Ovary (tissue), 10 donors: ENCODE measurements at places on chromosomes 5 and 9.

- DNase-seq: no peak
Measured at GRCh38 chr5:14357851-14358250, 214.7 kb downstream of the TRIO start.

GRCh38 chr5:4188704-4189103 lies 593.1 kb downstream of the IRX1 start:
- no peak for DNase-seq

GRCh38 chr5:56377573-56377972 lies 144.4 kb upstream of the ANKRD55 start:
- DNase-seq: no peak

GRCh38 chr5:123429993-123430392 lies 6.8 kb upstream of the CEP120 start:
- no peak for DNase-seq

DNA sequence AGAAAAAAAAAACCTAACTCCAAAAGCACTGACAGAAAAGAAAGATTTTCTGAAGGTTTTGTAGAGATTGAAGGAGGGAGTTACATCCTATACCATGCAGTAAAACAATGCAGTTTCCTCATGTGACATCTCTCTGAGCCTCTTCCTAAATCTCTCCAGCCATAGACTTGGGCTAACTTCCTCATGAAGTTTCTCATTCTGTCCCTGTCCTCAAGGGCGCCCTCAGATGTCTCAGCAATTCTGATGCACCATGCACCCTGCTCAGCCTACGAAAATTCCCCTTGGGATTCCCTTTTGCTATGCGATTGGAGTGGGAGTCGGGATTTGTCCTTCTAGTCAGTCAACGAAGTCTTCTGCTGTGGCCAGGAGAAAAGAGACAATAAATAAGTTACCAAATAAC lies 68.9 kb downstream of the FAT2 start:
- no peak for DNase-seq

GRCh38 chr9:110334871-110335270 lies 2.8 kb downstream of the TXNDC8 start:
- no peak for DNase-seq

- peak; percentile 52 for DNase-seq
Measured at GRCh38 chr5:35182910-35183535, 47.3 kb downstream of the PRLR start.

GRCh38 chr5:13658761-13659160 lies 285.7 kb downstream of the DNAH5 start:
- DNase-seq: no peak

- no peak for DNase-seq
Measured at GRCh38 chr5:133603711-133604110, 8.6 kb downstream of the FSTL4 start.

GRCh38 chr9:69946800-69947437 lies 96.7 kb upstream of the MAMDC2 start:
- DNase-seq: no peak
